CD4-positive, alpha-beta T cell treated with Interferon alpha-2 for 1 hour (primary cell): ENCODE measurements at places on chromosomes 1 and 21.

DNA sequence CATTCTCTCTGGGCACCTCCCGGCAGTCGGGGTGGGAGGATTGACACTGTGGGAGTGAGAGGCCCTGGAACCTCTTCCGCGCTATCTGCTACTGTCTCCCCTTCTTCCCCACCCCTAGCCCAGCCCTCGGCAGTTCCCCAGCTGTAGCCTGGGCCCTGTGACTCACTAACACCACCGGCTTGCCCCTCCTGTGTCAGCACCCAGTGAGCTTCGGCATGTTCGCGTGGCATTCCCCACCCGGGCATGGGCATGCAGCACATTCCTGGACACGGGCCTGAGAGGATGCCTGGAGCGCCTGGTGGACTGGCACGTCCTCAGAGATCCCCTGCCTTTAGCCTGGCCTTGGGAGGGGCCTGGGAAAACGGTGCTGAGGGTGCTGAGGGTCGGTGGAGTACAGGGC, 1.3 kb downstream of the CDK18 start:
- DNase-seq, result no peak

- DNase-seq, result no peak
Measured at GRCh38 chr1:215263636-215264035, 181.1 kb downstream of the KCNK2 start.

- DNase-seq, result no peak
Measured at GRCh38 chr1:202198366-202198724, 4.7 kb downstream of the LGR6 start.

GRCh38 chr1:159000070-159000409, 9.7 kb upstream of the IFI16 start:
- no peak for DNase-seq

- no peak for DNase-seq
Measured at GRCh38 chr1:89833183-89834082, 12.6 kb downstream of the LRRC8D start.

GRCh38 chr1:173112129-173112528, 61.4 kb upstream of the TNFSF18 start:
- peak; percentile 13 for DNase-seq

DNA sequence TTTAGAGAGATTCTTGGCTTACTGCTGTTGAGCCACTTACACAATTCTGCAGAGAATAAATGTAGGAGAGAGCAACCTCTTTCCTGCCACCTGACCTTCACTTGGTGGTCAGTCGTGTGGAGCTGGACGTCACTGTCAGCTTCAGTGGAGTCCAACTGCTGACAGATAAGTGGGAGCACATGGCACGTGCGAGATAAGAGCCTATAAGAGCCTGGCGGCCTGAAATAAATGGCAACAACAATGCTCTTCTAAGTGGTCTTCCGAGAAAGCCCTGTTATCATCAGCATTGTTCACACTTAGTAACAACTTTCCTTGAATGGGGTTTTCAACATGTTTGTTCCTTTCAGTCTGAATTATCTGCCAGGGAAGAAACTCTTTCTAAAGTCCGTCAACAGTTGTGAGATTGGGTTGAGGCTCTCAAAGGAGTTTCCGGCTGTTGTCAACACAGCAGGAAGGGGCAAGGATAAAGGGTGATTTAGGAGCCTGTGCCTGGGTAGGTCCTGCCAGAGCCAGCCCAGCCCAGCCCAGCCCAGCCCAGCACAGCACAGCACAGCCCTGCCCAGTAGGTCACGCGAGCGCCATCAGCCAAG, 57.2 kb upstream of the RUNX1 start:
- DNase-seq, result no peak

DNA sequence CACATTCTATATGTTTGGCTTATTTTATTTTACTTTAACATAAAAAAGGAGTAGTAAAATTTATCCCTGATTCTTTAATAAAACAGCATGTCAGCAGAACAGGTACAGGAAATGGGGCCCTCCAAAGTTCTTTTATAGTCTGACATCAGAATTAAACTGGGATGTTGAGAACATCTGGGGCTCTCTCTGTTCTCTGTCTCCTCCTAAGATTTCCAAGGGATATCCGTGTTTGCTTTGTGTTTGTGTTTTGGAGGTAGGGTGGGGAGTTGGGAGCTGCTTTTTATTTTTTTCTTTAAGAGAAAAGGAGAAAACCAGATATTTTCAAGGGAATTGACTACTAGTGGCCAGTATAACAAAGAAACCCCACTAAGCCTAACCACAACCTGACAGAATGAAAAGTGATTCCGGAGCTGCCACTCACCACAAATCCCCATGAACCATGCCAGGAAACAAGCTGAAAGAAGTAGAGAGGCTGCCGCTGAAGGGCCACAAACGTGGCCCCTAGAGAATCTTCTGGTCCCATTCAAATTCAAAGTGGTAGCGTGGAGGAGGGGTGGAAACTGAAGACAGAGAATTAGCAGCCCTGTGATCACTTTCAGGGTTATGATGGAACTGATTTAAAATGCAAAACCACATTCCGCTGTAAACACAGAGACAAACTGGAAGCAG, 369.6 kb upstream of the ADGRL2 start:
- DNase-seq, result no peak

DNA sequence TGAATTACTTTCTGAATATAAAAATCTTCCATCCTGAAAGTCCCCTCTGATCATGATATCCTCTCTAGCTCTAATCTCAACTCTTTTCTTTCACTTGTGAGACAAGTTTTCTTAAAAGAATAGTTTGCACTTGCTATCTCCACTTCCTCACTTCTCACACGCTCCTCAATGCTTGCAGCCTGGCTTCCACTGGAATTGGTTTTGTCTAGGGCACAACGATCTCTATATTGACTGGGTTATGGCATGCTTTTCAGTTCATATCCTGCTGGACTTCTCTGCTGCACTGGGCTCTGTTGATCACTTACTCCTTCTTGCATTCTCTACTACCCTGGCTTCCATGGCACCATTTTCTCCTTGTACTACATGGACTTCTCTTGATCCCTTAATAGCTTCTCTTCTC, 474 bp downstream of the FCRLA start:
- DNase-seq, result no peak

DNA sequence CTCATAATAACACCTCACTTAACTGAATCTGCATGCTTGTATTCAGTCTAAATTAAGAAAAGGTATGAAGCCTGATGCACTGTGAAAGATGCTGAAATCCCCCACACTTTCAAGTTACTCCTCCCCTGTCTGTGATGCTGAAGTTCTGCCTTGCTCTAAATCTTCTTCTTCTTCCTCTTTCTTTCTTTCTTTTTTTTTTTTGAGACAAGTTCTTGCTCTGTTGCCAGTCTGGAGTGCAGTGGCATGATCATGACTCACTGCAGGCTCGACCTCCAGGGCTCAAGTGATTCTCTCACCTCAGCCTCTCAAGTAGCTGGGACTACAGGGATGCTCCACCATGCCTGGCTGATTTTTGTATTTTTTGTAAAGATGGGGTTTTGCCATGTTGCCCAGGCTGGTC, 231.0 kb upstream of the B3GALT2 start:
- DNase-seq, result no peak

- DNase-seq, result no peak
Measured at GRCh38 chr1:51222809-51223208, 13.3 kb upstream of the RNF11 start.

DNA sequence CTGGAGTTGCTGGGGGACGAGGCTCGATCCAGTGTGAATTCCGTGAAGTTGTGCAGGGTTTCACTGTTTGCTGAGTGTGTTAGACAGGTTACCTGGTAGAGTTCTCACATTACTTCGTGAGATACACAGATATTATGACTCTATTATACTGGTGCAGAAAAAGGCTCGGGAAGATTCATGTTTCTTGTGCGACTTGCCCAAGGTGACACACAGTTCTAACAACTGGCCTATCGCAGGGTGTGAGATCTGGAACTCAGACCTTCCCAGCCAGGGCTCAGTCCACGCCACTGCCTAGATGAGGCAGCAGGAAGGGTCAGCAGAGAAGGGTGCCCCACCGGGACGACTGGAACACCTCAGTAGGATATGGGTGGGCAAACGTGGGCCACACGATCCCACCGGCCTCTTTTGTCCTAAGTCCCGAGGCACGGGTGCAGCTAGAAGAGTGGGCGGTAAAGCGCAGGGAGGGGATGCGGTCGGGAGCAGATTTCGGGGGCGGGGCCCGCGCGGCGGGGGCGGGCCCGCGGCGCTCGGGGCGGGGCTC, 296 bp upstream of the RNPEP start:
- DNase-seq, result peak; percentile 79

GRCh38 chr1:48687282-48688045, 89.2 kb downstream of the BEND5 start:
- no peak for DNase-seq

- no peak for DNase-seq
Measured at GRCh38 chr1:208965351-208965750, 618.2 kb upstream of the CAMK1G start.
